Spleen (tissue), 13 donors: ENCODE measurements at places on chromosomes 1 and 21.
A peak's percentile ranks its signal among the peaks of the same experiment; 100 is the strongest.

GRCh38 chr1:116942344-116942743, 32.6 kb downstream of the PTGFRN start:
- no peak for DNase-seq

DNA sequence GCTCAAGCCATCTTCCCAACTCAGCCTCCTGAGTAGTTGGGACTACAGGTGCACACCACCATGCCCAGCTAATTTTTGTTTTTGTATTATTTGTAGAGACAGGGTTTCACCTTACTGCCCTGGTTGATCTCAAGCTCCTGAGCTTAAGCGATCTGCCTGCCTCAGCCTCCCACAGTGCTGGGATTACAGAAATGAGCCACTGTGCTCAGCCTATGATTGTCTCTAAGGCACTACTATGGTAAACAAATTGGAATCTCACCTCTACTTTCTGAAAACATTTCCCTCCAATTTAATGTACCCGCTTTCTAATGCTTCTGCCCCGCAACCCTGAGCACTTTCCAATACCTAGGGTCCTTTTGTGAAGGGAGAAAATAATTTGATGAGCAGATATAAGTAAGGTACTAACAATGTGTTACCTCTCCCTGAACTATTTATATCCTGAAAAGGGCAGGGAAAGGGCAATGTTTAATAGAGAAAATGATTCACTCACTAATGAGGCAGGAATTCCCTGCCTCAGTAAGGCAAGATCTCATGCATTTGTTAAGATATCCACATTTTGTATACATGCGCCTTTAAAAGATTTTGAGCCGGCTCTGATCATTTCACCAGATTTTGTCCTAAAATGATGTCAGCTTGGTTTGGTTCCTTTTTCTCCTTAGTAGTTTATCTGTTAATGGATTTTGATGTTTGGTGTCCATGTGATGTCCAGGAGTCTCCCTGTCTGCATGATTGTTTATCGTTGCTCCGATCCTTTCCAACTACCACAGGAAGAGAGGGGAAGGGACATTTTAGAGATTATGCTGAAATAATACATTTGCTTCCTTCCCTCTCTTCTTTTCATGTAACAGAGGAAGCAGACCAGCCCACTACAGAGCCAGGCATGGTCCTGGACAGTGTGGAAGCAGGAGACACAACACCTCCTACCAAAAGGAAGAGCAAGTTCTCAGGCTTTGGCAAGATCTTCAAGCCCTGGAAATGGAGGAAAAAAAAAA, 47.3 kb upstream of the RCC1 start:
- DNase-seq = no peak

DNA sequence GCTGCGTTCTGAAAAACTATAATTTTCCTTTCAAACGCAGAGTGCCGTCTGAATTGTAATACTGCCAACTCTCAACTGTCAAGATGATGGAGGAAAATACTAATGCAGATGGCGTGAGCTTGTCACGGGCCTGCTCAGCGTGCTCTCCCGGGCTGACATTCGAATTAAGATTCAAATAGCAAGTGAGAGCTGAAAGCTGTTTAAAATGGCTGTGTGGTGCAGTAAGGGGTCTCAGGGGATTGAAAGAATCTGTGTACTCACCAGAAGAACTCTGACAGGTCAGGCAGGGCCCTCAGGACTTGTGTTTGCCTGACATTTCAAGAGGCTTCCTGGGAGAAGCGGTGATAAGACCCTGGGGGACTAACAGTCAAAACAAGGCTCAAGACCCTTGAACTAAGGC, 33.1 kb downstream of the ZMYND12 start:
- no peak for DNase-seq

DNA sequence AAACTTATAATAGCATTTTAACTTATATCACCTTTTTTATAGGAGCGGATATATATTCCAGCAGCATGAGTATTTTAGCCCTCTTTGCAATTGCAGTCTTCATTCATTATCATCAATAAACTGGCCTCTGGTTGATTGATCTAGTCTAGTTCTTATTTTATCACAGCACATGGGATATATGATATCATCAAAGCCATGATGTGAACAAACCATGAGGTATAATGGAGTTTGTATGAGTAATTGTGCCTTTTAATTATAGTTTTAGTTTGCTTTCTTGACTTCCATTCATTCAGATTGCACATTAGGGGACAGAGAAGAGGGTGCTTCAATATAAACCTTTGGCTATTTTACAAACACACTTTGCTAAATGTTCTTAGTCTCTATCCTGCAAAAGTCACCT, 3.5 kb upstream of the UBR4 start:
- no peak for DNase-seq

- no peak for DNase-seq
These were observed 51.9 kb upstream of the ZNF326 start for GRCh38 chr1:89942825-89943658.

- no peak for DNase-seq
These were observed 48.1 kb upstream of the WNT2B start for GRCh38 chr1:112460615-112461014.

DNA sequence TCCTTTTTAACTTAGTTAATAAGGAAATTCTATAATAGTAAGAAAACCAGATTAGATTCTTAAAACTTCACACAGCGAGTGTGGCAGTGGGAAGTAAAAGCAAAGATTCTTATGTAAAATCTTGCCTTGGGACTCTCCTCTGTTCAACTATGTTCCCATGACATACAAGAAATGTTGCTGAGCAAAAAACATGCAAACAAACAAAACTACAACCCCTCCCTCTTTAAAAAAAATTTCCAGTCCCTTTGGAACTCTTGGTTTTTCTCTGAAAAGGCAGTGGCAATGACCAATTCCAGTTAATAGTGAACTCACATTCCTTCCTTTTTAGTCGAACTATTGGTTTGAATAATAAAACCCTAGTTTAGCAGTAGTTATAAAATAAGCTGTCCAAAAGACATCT, 453.1 kb upstream of the ZRANB2 start:
- DNase-seq = no peak

GRCh38 chr1:13860031-13860430, 160.0 kb downstream of the PRDM2 start:
- DNase-seq = no peak

DNA sequence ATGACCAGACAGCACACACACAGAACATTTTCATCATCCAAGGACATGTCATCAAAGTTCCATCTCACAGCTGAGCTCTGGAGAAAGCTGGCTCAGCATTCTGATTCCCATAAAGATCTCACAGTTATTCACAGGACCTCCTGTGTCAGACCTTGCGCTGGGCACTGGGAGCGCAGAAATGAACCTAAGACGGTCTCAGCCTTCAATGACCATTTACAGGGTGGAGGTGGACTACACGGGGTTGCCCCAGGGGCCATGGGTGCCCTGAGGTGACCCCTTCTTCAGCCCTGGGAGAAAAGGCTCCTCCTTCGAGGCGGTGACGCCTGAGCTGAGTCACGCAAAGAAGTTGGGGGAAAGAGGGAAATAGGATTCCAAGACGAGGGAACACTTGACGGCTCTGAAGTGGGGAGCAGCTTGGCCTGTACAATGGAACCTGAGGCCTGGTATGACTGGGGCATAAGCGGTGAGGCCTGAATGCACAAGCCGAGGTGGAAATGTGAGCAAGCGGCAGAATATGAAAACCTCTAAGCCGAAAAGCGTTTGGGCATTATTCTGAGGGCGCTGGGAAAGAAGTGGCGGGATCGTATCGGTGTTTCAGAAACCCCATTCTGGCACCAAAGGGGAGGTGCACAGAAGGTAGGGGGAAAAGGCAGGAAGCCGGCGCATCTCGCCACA, 797 bp downstream of the CC2D1B start:
- DNase-seq = peak; percentile 83

DNA sequence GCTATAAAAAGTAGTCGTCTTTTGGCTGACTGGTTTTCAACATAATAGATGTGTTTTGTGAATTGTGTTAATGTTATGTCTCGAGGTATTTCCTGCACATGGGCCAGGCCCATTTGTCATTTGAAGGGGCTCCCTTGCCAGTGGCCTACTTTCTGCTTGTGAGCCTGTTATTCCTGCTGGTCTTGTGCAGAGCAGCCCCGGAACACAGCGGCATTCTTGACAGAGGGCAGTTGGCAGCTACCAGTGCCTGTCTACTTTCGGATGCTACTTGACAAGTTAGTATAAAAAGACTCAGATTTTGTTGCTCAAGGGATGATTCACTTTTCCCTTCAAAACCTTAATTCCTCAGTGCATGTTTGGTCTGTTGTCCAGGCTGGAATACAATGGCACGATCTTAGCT, 28.5 kb downstream of the PGM1 start:
- DNase-seq = no peak

DNA sequence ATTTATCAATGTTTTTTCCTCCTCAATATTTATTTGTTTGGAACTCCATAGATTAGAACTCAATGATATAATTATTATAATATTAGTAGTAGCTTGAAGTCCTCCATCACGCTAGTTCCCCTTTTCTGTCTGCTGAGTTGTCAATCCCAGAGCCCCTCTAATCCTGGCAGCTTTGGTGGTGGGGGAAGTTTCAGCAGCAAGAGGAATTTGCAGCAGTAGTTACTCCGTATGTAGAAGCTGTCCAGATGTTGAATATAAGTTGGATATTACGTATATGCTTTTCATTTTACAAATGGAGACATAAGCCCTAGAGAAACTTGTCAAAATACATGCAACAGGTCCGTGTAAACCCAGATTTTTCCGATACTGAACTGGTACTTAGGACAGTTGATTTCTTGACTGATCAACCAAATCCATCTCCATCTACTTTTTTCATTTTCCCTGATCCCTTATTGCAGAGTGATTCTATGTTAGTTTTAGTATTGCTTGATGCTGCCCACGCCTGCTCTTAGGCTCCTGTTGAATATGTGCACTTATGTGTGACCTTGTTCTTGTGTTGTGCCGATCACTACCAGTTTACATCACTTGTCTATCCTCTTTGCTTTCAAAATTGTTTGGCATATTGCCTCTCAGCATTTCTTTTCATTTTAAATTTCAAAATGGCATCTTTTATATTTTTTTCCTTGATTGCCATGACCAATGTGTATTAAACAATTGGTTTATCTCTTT, 28.1 kb downstream of the SMAP2 start:
- DNase-seq = no peak

GRCh38 chr1:203797948-203798655, 2.7 kb downstream of the ZBED6 start:
- no peak for DNase-seq

- DNase-seq = no peak
These were observed 38.1 kb downstream of the RCSD1 start for GRCh38 chr1:167668108-167668507.

- no peak for DNase-seq
These were observed 27.5 kb upstream of the GPR88 start for GRCh38 chr1:100510451-100510850.

- DNase-seq = peak; percentile 22
These were observed 2.9 kb downstream of the ABCA4 start for GRCh38 chr1:94118013-94118412.

GRCh38 chr1:94859174-94859573, 39.0 kb downstream of the SLC44A3 start:
- DNase-seq = no peak

- no peak for DNase-seq
These were observed 3.1 kb upstream of the LIN9 start for GRCh38 chr1:226312065-226312464.

DNA sequence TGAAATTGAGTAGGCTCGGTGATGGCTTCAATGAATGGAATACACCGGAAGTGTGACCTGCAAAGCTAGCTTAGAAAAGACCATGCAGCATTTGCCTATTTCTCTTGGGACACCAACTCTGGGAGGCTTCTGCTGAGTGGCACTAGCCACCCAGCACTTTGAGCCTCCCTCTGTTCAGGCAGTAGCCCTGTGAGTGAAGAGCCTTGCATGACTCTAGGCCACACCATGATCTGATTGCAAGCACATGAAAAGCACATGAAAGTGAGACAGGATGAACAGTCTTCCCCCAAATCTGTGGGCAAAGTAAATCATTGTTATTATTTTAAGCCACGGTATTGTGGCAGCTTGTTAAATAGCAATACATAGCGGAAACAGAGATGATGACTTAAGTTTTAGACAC, 2.8 kb downstream of the CD48 start:
- no peak for DNase-seq

- DNase-seq = peak; percentile 33
These were observed 49.2 kb downstream of the COQ8A start for GRCh38 chr1:226989085-226989920.

GRCh38 chr21:36170823-36171222, 14.2 kb downstream of the DOP1B start:
- DNase-seq = no peak

- no peak for DNase-seq
These were observed 38.3 kb upstream of the GJA5 start for GRCh38 chr1:147798731-147799130.

GRCh38 chr1:44347280-44347679, 7.8 kb downstream of the ERI3 start:
- no peak for DNase-seq

- no peak for DNase-seq
These were observed 9.4 kb downstream of the PLEKHA6 start for GRCh38 chr1:204350312-204350711.

DNA sequence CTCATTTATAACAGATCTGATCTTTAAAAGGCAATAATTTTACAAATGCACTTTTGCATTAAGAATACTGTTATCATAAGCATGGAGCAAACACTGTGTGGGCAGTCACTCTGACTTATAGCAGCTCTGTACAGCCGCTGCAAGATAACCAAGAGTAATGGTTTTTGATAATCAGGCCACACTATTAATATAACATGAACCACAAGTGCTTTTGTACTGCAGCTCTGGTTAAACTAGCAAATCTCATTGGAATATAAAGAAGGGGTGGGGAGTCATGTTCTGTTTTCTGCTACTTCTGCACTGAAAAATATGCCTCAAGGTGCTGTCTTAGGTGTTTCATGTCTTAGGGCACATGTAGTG, 357.4 kb downstream of the LMO4 start:
- no peak for DNase-seq

GRCh38 chr21:23008601-23009202, 2010.5 kb downstream of the NCAM2 start:
- no peak for DNase-seq

DNA sequence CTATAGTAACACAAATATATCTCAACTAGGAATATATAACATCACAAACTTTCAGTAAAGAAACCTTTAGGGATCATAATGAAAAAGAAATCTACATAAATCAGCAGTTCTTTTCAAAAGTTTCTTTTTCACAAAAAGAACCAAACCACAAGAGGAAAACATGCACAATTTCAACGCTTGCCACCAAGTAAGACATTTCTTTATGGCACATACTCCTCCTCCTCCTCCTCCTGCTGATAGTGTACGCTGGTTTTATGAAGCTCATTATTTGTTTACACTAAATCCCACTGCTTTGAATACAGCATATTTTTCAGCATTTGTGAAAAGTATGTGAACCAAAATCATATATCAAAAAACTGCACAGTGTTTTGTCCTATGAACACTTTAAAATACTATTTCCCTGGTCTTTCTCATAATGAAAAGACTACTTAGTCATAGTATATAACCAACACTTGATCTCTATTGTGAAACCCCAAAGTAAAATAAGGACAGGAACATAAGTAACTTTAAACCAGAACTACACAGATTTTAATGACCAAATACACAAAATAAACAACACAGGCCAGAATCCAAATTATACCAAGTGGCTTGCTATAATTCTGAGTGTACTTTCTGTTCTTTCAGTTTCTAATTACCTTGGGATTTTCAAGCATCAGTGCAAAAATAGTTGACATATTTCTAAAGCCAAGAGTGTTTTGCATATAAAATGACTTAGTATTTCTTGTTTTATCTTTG, 184.2 kb downstream of the EIF4G3 start:
- no peak for DNase-seq

GRCh38 chr1:224392411-224393249, 36.0 kb downstream of the CNIH4 start:
- DNase-seq = no peak

GRCh38 chr1:18256282-18257235, 149.0 kb downstream of the IGSF21 start:
- DNase-seq = no peak

- DNase-seq = no peak
These were observed 113.5 kb downstream of the OMA1 start for GRCh38 chr1:58432851-58433668.
